ENCODE measurements at places on chromosomes 6 and 20.

- DNase-seq = peak; percentile 81
Observed at GRCh38 chr20:48335308-48336050, 492.3 kb downstream of the PREX1 start.

DNA sequence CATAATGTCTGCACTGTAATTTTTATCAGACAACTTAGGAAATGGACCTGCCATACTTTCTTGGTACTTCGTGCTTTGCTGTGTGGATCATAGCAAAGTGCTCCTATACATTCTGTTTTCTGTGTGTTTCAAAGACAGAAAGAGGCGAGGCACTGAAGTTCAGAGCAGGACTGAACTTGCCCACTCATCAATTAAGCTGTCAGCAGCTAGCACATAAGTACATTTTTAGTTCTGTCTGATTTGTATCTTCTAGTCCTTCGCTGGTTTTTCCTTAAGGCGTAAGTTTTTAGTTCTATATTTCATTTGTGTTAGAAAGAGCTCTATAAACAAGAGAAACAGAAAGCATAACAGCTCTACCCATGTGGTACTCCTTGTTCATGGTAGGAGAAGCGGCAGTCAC is 42.1 kb downstream of the MAP3K4 start:
- no peak for DNase-seq

GRCh38 chr6:50555982-50556381 is 157.3 kb upstream of the TFAP2D start:
- no peak for DNase-seq

DNA sequence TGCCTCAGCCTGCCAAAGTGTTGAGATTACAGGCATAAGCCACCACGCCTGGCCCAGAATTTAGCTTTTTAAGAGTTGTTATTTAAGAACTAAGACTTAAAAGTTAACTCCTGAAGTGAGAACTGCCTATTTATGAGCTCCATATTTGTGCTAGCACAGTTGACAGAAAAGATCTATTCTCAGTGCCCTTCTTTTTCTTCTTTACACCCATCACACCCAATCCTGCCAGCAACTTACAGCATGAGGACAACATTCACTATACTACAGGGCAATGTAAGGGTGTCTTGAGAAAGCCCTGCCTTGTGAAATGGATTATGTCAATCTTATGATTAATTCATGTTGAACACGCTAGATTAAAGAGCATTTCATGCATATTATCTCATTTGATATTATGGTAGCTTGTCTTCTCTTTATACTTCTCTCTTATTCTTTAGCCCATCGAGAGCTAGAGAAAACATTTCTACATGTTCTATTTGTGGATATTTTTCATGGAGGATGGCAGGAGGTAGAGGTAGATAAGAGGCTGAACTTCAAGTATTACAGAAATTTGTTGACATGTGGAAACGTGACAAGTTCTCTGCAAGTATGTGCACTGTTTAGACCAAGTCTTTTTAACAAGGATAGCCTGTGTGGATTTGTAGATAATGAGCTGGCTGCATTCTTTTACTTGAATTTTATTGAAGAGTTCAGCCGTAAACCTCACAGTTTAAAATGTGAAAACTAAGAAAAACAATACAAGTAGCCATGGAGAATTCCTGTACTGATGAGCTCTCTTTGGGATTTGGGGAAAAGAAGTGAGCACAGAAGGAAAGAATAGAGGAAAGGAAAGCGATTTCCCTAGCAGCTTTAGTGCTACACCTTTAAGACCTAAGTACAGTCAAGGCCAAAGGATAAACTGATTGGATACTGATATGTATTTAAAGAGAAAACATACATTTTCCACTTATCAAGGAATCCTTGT is 212.2 kb downstream of the ARHGAP18 start:
- no peak for DNase-seq

GRCh38 chr6:7175462-7175861 is 67.7 kb downstream of the RREB1 start:
- no peak for DNase-seq

DNA sequence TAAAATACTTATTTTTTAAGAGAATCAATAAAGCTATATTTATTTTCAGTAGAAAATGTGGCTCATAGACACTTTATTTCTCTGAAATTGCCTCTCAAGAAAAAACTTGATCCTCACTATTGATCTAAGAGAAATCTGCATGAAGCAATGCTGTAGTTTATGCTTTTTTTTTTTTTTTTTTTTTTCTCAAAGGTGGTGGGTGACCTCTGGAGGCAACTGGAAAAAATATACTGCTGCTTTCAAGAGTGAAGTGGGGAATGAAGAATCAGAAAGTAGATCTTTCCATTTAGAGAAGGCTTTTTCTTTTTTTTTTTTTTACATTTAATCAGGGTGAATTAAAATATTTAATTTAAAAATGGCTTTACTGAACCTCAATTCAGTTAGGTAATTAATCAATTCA is 169.3 kb downstream of the SLC16A10 start:
- peak; percentile 60 for DNase-seq

DNA sequence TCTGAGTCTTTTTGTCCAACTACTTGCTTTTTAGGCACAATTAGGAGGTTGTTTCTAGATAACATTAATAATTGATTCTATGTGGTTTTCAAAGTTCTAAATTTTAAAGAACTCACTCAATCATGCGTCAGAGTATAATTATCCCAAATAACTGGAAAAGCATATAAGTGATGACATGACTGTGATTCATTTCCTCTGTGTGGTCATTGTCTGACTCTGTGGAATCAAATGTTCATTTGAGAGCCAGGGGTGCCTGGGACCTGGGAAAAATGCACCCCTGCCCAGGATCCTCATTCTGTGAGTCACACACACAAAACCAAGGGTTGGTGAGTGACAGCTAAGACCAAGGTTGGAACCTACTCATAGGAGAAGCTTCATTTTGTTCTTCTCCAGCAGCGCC is 127.1 kb upstream of the MLIP start:
- no peak for DNase-seq

- DNase-seq = no peak
Observed at GRCh38 chr6:124466949-124467348, 495.3 kb upstream of the RNF217 start.

GRCh38 chr6:157746897-157747296 is 76.1 kb upstream of the SNX9 start:
- no peak for DNase-seq

DNA sequence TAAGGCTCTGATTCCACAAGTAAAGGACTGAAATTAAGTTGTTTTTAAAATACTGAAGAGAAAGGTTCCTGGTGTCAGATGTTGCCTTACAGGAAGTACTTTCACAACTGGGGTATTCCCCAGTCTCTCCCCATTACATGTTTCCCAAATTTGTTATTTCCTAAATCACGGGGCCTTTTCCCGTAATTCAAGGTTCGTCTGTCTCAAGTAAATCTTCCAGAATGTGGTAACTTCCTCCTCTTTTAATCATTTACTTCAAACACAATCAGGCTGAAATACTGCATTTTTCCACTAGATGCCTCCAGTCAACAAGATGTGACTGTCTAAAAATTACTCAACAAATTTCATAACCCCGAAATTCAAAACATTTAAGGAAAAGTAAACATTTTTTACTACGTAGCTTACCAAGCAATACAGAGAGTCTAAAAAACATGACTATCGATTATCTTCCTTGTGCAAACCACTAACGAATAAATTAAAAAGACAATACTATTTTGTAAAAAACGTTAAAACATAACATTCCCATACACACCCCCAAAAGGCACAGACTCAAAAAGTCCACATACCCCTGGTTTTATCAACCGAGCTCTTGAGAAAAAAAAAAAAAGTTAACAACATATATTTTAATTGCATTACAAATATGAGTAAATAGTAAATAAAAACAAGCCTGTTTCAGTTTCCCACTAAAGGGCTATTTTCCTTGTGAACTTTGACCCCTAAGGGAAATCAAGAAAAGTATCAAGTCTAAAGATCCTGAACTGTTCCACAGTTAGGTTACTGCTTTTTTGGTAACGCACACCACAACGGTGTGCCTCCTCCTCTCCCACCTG is 1.7 kb downstream of the SOD2 start:
- DNase-seq = no peak

DNA sequence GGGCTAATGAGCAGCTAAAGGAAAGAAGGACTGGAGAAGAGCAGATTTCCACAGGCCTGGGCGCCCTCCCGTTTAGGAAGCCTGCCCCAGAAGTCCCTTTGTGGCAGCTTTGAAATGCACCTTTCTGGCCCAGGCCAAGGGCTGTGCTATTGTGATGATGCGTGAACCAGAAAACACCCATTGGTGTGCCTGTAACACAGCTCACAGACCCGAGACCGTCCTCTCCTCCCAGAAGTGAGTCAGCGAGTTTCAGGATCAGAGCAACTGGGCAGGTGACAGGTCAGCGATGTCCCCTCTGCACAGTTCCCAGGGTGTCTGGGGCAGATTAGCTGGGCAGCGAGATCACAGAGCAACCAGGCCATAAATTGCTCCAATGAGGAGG is 71.9 kb upstream of the SULF2 start:
- no peak for DNase-seq

- no peak for DNase-seq
Observed at GRCh38 chr6:16305788-16306187, 67.4 kb downstream of the GMPR start.

Measured in HAP-1 (cell line).